KBM-7 (cell line): ENCODE measurements at places on chromosomes 2 and 18.

DNA sequence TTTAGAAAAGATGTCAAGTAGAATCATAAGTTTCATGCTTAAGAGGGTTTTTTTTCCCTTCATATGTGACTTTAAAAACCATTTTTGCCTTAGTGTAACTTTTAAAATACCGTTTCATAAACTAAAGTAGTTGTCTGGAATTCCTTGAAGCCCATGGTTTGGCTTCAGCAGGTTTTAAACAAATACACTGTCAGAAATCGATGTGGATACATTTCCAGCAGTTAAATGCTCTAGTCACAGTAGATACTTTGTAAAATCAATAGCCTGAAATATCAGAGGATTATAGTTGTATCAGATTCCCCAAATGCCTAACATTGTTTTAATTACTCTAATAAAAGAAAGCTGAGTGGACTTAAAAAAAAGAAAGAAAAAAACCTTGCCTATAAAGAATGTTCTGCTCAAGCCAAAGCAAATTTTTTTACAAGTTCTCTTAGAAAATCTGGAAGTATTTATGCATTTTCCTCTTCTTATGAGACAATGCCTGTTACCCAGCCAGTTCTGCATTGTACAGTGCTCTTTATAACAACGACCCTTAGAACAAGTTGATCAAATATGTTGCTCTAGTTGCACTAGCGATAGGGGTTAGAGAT lies 260.5 kb downstream of the LTBP1 start:
- no peak for DNase-seq

DNA sequence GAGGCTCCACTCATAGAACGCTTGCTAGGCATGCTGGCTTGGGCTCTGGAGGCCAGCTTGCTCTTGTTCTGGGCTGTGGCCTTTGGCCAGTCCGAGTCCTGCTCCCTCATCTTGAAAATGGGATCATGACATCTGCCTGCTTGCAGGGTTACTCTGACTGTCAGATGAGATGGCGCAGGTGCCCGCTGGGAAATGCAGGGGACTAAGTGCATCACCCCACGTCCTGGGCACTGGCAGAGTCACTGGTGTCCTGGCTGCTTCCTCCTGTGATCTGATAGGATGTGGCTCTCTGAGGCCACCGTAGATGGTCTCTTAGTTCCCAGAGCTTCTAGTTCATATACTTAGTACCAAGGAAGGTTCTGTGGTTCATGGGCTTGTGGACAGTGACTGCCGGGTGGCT lies 18.5 kb downstream of the LDLRAD4 start:
- DNase-seq, result no peak

GRCh38 chr2:44894058-44894457 lies 47.4 kb upstream of the SIX3 start:
- DNase-seq, result no peak

- no peak for DNase-seq
These were observed 161.8 kb downstream of the CELF4 start for GRCh38 chr18:37403788-37404187.

GRCh38 chr2:96547731-96548171 lies 11.2 kb downstream of the ARID5A start:
- DNase-seq, result no peak
